ENCODE measurements at places on chromosomes 11 and 22.
A peak's percentile ranks its signal among the peaks of the same experiment; 100 is the strongest.

GRCh38 chr11:117020287-117020686 is 77.9 kb downstream of the SIK3 start:
- no peak for DNase-seq

GRCh38 chr22:20117633-20118299 is 740 bp upstream of the TRMT2A start:
- DNase-seq: peak; percentile 77

- no peak for DNase-seq
Observed at GRCh38 chr22:20956258-20957101, 10.6 kb upstream of the AIFM3 start.

DNA sequence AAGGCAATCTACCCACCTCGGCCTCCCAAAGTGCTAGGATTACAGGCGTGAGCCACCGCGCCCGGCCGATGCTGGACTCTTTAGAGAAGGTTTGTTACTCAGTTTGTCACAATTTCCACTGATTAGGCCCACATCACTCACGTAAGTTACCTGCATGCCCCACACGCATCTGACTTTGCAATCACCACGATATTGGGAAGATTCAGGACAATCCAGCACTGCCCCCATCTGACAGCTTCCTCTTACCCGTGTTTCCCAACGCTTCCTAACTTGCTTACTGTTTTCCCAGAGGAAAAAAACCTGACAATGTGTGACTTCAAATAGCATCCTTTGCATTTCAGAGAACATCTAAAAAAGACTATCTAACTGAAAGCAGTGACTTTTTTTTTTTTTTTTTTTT is 21.8 kb upstream of the EIF3M start:
- no peak for DNase-seq

DNA sequence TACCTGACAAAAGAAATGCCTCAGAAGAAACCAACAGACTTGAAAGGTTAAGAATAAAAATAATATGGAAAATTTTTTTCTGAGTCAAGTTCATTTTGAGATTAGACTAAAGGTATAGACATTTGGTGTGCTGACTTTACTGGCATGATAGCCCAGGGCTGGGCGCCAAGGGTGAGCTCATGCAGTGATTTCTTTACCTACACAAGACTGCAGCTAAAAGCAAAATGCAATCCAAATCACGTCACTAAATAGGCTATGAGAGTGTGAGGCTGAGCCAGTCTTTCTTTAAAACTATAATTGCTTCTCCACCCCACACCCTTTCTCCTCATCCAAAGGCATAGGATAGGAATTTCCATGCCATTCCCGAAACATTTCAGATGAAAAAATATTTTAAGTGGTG is 196.5 kb downstream of the FAM76B start:
- no peak for DNase-seq
